ENCODE measurements at places on chromosomes 11 and 22.

GRCh38 chr11:88103337-88104206 lies 71.7 kb downstream of the RAB38 start:
- peak; percentile 0 for DNase-seq

DNA sequence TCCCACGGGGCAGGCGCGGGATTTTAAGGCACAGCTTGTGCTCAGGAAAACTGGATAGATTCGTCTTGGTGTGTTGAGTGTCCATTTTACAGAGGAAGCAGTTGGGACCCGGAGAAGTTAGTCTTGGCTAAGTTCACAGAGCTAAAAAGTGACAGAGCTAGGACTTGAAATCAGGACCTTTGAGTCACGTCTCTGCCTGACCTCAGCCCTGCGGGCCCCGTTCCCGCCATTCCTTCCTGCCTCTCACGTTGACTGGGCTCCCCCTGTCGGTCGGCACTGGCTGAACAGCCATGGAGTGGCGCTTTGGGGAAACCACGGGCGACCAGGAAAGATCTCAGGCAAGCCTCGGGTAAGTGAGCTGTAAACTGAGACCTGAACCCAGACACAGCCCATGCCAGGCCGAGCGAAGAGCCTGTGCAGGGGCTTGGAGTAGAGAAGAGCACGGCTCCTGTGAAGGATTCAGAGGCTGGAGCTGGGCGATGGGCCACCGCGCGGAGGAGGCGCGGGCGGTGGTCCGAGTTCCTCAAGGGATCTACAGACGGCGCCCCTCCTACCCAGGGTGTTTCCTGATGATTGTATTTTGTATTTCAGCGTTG lies 54.1 kb downstream of the WNT11 start:
- peak; percentile 67 for DNase-seq

DNA sequence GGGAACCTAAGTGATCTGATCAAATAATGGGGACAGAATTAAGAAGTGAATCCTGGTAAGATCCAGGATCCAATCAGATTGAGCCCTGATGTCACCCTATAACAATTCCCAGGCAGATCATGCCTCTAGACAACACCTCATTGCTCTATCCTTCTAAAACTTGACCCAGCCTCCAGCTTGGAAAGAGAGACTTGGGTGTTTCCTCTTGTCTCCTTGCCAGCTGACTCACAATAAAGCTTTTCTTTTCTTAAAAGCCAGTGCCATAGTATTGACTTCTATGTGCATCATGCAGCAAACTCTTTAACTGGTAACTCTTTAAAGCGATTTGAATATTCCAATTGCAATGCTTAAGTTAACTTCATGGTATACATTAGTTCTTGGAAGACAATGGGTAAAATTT lies 109.6 kb upstream of the CHORDC1 start:
- DNase-seq: no peak

- DNase-seq: no peak
Measured at GRCh38 chr22:21622011-21622918, 7.6 kb downstream of the YDJC start.

DNA sequence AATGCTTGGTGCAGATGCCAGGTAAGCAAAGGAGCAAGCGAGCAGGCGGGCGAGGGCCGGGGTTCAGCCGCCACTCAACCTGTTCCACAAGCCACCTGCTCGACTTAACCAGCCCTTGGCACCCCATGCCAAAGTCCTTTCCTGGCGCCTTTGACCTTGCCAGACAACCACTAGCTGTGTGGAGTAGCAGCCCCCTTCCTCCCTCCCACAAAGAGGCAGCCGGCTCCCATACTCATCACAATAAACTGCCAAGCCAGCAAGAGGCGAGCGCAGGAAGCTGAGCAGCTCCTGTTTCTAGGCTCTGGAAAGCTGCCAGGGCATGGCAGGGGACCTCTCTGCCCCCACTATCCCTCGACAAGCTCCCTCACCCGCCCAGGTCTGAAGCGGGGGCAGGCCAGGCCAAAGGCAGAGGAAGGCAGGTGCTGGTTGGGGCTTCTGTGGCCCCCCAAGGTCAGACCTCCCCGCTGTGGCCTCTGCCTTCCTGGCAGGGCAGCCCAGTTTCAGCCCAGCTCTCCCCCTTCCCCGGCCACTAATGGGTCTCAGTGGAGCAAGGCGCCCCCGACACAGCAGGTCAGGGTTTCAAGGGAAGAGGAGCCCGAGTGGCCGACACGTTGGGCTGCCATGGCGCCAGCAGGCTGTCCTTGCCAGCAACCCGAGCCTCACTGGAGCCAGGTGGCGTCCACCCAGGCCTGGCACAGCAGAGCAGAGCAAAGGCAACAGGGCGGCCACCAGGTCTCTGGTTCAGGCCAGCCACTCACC lies 15.3 kb downstream of the MACROD1 start:
- no peak for DNase-seq

- DNase-seq: no peak
Measured at GRCh38 chr11:7844986-7845385, 48.2 kb upstream of the OR5P2 start.

GRCh38 chr11:77130763-77131513 lies 2.9 kb downstream of the MYO7A start:
- DNase-seq: no peak

DNA sequence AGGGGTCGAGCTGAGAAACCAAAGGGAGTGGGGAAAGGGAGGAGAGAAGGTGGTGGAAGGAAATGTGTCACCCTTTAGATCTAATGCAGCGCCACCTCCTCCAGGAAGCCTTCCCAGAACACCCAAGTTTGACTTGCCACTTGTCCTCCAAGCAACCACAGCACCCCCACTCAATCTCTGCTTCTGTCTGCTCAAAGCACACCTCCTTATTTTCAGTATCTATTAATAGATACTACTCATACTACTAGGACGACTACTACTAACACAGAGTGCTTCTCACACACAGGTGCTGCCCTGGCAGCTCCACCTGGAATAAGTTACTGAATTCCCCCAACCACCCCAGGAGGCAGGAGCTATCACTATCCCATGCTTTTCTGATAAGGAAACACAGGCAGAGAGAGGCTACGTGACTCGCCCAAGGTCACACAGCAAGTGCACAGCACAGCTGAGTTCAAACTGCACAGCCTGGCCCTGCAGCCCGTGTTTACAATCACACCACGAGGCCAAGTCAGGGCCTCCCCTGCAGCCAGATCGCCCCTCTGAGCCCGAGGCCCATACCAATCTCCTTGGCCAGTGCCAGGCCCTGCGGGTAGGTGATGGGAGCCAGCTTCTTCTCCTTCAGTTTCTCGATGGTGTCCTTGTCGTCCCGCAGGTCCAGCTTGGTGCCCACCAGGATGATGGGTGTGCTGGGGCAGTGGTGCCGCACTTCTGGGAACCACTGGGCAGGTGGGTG lies 13.2 kb downstream of the RAC2 start:
- DNase-seq: peak; percentile 48

- no peak for DNase-seq
Measured at GRCh38 chr11:90532125-90532524, 309.3 kb upstream of the CHORDC1 start.

DNA sequence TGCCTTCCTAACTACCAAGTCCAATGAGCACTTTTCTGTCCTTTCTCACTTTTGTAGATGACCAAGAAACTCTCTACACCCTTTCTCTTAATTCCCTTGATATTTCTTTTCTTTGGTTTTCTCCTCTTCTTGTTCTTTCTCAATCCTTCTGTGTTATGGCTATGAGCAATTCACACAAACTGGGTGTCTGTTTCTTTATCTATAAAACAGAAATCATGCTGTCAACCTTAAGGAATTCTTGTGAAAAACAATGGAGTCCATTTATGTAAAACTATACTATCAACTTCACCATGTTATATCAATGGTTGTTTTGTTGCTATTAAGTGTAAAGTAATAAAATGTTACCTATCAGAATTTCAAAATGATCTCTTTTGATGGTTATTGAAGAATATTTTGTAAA lies 7.2 kb downstream of the MTNR1B start:
- no peak for DNase-seq

GRCh38 chr11:32267679-32268187 lies 167.6 kb downstream of the WT1 start:
- DNase-seq: no peak

DNA sequence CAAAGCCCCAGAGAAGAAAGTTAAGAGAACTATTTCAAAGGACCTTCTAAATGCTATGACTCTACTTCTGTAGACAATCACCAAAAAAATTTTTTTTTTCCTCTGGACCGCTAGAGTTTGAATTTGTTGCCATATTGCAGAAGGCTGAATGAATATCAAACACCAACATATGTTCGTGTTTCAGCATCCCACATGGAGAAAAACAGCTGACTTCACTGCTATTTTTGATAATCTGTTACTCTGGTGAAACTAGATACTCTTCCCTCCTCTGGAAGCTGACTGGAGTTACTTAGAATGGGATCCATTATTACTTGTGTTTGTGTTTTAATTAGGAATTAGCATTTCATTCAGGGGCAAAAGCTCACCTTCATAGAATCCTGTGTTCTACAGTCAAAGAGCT lies 447.0 kb downstream of the AASDHPPT start:
- no peak for DNase-seq

- no peak for DNase-seq
Measured at GRCh38 chr22:48440673-48441552, 1386.8 kb downstream of the BRD1 start.

DNA sequence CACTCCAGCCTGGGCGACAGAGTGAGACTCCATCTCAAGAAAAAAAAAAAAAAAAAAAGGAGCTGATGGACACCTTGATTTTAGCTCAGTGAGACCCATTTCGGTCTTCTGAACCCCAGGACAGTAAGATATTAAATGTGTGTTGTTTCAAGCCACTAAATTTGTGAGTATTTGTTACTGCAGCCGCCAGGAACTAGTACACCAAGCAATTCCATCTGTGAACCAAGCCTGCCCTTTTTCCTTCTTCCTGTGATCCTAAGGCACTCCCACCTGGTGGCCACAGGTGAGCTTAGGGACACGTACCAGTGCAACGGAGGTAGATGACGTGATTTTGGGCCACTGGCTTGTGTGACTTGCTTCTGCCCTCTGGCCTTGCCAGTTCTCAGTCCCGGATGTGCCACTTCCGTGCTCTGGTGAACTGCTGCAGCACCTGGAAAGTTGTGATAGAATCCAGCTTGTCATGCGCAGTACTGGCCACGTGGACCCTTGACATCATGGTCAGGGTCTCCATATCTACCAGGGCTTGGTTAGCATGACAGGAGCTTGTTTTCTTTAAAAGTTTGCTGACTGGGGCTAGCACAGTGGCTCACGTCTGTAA lies 19.6 kb upstream of the ATXN10 start:
- no peak for DNase-seq

DNA sequence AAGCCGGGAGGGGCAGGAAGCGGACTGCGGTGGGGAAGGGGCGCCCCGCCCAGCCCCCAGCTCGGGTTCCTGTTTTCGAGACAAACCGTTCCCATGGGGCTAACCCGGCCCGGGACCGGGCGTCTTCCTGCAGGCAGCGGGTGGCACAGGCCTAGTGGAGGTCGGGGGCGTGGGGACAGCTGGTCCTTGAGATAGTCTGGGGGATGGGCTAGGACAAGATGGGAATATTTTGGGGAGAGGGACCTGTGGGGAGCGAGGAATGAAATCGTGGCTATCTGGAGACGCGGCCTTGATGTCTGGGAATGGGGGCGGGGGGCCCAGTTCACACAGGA lies 1.2 kb upstream of the RASGRP2 start:
- DNase-seq: peak; percentile 67

GRCh38 chr22:48780597-48781277 lies 1046.9 kb downstream of the BRD1 start:
- DNase-seq: no peak

DNA sequence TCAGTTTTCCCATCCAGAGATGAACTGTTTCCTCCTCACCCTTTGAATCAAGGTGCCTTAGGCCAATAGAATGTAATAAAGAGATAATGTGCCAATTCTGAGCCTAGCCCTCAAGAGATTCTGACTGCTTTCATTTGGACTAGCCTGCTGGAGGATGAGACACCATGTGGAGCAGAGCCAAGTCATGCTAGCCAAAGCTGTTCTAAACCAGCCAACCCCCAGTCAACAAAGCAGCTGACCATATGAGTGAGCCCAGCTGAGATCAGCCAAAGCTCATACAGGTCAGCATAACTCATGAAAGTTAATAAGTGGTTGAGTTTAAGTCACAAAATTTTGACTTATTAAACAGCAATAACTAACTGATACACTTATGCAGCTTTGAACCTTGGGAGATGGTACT lies 66.7 kb upstream of the DBX1 start:
- DNase-seq: no peak

DNA sequence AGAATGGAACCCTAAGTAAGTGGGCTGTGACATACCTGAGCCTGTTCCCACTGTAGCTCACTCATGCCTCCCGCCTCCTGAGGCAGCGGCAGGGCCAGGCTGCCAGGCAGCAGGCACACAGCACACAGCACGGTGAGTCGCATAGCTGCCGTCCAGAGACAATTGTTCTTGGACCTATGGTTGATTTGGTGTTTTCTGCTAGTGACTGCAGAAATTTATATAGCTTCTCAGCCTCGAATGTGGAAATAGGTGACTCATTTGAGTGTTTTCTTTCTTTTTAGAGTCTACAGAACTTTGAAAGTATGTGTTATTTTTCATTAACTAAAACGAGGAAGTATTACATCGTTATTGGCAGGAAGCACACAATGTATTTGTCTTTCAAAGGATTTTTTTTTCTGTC lies at the start of gene MMP7:
Gene MMP7 (minus strand): TSS at position 190 of the 400 bp plus-strand sequence. CDS start 47 bp downstream, at position 143.
- DNase-seq: no peak

- DNase-seq: peak; percentile 29
Measured at GRCh38 chr11:6353367-6353987, 33.2 kb upstream of the CAVIN3 start.

DNA sequence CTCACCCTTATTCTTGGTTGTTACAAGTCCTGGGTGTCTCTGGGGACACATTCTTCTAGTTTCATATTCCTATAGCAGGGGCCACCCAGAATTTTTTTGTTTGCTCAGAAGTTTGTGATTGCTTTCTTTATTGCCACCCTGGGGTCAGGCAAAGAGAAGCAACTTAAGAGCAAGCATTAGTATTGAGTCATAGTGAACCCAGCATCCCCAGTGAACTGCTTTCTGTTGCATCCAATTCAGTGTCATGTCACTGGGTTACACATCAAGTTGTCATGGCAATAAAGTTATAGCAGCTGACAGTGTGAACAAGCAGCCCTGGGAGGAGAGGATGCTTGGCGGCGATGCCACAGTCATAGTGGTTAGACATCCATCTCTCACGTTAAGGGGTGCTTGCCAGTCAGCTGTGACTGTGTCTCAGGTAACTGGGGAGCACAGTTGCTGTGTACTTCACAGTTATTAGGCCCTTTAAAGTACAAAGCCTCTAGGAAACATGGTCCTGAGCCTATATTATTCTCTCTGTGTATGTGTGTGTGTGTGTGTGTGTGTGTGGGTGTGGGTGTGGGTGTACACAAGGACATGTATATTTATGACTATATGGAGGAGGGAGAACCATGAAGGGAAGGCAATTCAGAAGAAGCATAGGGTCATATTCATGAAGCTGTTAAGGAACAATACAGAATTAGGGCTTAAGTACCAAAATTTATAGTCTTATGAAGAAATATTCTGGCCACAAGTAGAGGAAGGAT lies 52.5 kb downstream of the TRIM44 start:
- DNase-seq: no peak

- no peak for DNase-seq
Measured at GRCh38 chr11:27462543-27462942, 10.0 kb downstream of the LGR4 start.

DNA sequence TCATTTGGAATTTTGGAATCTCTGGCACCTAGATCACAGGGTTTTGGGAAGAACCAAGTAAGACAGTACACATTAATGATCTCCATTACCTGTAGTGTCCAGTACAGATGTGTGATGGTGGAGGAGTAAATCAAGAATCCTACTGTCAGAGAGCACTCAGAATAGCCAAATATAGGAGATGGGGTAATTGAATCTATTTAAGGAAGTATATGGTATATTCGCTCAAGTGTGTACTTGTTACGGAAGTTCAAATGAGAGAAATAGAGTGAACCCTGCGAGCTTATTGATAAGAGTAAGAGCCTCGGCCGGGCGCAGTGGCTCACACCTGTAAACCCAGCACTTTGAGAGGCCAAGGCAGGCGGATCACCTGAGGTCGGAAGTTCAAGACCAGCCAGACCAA lies 2.2 kb downstream of the SPCS2 start:
- no peak for DNase-seq
